Small intestine (tissue), 16 donors: ENCODE measurements at places on chromosomes 16 and 17. TPM values are rescaled to one million over a fixed set of nuclear protein-coding genes. Genes with fewer than 3 reads are reported as not detected.
A peak's percentile ranks its signal among the peaks of the same experiment; 100 is the strongest.

- DNase-seq = no peak
These were observed 32.9 kb upstream of the TOB1 start for GRCh38 chr17:50899005-50899460.

- DNase-seq = no peak
These were observed 39.0 kb downstream of the NLRP1 start for GRCh38 chr17:5545051-5545987.

GRCh38 chr17:77193653-77194052 is 52.9 kb downstream of the SEC14L1 start:
- no peak for DNase-seq

GRCh38 chr17:3544365-3544764 is 13.2 kb downstream of the TRPV3 start:
- no peak for DNase-seq

DNA sequence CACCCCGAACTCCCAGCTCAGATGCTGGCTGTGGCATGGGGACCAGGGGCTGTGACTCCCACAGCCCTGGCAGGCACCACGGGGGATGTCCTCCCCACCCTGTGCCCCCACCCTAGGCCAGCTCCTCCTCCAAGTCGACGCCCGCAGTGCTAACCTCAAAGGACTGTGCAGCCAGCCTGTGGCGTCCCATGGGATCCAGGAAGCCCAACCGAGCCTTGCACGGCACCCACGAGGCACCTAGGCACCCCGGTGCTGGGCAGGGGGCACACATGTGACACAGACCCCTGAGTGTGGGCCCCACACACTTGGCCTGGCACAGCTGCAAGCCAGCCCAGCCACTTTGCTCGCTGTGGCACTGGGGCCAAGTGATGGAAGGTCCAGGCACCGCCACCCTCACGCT is 3.9 kb downstream of the GCGR start:
- DNase-seq = no peak

GRCh38 chr16:48492133-48492532 is 106.9 kb upstream of the SIAH1 start:
- no peak for DNase-seq

GRCh38 chr17:70987867-70988340 is 818.6 kb downstream of the KCNJ2 start:
- no peak for DNase-seq

GRCh38 chr17:17401271-17401781 is 75.5 kb upstream of the MED9 start:
- no peak for DNase-seq

DNA sequence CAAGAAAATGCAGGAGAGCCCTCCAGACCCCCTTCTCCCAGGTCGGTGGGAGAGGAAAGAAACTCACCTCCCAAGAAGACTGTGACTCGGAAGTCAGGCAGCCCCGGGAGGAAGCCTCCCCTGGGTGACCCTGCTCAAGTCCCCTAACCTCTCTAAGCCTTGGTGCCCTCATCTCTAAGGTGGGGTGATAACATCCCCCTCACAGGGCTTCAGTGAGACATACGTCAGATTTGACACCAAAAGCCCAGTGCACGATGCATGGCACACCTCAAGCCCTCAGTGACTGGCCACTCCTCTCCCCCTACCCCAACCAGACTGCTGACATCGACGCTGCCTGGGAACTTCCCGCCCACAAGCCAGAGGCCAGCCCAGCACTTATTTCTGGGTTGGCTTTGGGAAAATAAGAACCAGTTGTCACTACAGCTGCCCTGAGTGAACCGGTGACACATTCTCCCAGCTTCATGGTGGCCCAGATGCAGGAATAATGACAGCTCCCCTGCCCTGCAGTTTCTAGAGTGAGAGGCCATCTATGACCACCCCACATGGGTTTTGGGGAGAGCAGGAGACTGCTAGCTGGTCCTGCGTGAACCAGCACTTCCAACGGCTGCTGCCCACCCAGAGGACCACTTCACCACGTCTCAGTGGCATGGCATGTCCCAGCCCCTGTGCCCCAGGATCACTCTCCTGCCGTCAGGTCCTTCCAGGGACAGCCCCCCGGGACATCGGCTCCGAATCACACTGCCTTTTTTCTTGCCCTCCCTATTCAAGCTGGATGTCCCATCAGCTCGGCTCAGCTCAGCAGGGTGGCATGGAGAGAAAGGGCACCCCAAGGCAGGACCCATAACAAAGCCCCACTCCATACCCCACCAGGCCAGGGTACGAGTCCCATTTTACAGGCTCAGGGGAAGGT is 9.5 kb downstream of the KNOP1 start:
- DNase-seq = no peak

- DNase-seq = peak; percentile 18
These were observed 61.7 kb upstream of the LGALS9 start for GRCh38 chr17:27569257-27569722.

- no peak for DNase-seq
These were observed 13.3 kb upstream of the CSNK2A2 start for GRCh38 chr16:58211245-58211644.

DNA sequence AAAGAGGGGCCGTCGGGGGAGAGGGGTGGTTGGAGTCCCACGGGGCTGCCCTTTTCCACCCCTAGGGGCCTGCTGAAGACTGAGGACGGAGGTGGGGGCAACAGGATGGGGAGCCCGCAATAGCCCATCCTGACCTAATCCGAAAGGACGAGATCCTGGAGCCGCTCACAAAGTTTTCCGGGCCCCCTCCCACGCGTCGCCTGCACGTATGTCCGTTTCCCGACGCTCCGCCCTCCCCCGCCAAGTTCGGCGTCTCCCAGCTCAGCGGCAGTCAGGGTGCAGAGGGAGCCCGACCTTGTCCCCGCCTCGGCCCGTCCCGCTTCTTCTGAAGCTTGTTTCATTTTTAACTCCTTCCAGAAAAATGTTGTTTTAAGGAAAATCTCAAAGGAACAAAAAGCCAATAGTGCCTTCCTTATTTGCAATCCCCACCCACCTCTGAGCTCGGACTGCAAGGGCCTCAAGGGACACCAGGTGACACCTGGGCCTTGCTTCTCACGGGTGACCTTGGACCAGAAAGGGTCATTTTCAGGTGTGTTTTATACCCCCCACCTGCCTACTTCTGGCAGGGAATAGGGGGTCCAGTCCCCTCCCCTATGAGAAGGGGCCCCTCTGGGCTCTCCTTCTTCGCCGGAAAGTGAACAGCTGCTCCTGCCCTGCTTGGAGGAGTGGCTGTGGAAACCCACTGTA is 3.4 kb upstream of the ZNF423 start:
- peak; percentile 78 for DNase-seq

- no peak for DNase-seq
These were observed 11.8 kb downstream of the FMNL1 start for GRCh38 chr17:45233423-45233924.

DNA sequence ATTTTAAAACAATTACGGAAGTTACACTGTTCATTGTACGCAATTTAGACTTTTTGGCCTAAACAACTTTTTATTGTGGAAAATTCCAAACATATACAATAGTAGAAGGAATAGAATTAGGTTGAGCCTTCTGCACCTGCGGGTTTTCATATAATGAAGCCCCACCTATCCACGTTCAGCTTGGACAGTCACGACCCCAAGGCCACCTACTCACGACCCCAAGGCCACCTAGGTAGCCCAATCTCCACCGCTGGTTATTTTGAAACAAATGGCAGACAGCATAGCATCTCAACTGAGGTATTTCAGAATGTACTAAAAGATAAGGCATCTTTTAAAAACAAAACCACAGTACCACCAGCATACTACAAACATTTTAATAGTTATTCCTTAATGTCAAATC is 631 bp downstream of the NLRC5 start:
- no peak for DNase-seq

DNA sequence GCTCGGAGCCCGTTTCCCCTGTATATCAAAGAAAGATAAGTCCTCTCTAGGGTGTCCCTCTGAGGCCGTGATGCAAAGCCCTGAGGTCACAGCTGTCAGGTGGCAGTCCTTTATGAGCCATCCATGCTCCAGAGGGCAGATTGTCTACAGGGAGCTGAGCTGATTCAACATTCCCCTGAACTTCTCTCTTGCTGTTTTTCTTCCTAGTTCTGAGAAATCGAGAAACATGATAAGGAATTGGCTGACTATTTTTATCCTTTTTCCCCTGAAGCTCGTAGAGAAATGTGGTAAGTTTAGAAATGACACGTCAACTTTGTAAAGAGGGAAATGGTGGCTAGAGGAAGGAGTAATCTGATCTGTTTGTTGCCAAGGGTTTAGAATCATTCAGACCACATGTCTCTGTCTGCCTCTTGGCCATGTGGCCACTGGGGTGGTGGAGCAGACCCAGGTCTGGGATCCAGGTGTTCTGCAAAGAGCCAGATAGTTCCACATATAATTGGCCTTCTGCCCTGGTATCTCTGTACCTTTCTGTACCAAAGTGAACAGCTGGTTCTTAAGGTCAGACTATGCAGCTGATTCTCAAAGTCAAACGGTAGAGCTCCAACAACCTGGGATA is 3.5 kb downstream of the CTNS start:
- no peak for DNase-seq

- DNase-seq = no peak
These were observed 2.9 kb upstream of the ABCA6 start for GRCh38 chr17:69144331-69145255.

DNA sequence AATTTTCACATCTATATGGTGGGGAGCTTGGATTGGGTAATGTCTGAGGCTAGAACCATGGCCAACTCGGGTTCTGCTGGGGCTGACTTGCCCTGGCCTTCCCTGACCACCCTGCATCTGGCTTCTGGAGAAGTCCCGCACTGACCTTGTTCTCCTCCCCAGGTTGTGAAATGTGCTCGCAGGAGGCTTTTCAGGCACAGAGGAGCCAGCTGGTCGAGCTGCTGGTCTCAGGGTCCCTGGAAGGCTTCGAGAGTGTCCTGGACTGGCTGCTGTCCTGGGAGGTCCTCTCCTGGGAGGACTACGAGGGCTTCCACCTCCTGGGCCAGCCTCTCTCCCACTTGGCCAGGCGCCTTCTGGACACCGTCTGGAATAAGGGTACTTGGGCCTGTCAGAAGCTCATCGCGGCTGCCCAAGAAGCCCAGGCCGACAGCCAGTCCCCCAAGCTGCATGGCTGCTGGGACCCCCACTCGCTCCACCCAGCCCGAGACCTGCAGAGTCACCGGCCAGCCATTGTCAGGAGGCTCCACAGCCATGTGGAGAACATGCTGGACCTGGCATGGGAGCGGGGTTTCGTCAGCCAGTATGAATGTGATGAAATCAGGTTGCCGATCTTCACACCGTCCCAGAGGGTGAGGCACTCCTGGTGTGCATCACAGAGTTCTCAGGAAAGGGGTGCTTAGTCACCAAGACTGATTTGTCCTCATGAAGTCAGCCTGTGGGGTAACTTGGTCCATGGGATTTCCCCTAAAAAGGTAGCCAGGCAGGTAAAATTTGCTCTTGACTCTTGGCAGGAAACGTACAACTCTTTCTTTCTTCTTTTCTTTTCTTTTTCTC is 6.1 kb downstream of the NOD2 start:
- no peak for DNase-seq

GRCh38 chr17:64773836-64774761 is 112.0 kb upstream of the SMURF2 start:
- peak; percentile 68 for DNase-seq

- no peak for DNase-seq
These were observed 120.4 kb upstream of the IRX6 start for GRCh38 chr16:55203570-55203969.

- DNase-seq = no peak
These were observed 4.3 kb downstream of the USP32 start for GRCh38 chr17:60387666-60388065.

GRCh38 chr16:6969594-6969993 is 363.1 kb upstream of the RBFOX1 start:
- DNase-seq = no peak

GRCh38 chr17:20966870-20967269 is 75.9 kb downstream of the USP22 start:
- DNase-seq = no peak

- DNase-seq = no peak
These were observed 855 bp downstream of the HSF4 start for GRCh38 chr16:67165121-67166078.

The NEUROD2 gene
- not detected for polyA plus RNA-seq

The AATK gene
- 118 TPM for polyA plus RNA-seq

The C16orf95 gene
- polyA plus RNA-seq = 4.2 TPM

The PPP1R1B gene
- 46.7 TPM for polyA plus RNA-seq

The SMTNL2 gene
- not detected for polyA plus RNA-seq

The ASIC2 gene
- polyA plus RNA-seq = 1.5 TPM

The ZNF750 gene
- polyA plus RNA-seq = not detected

The CACNA1H gene
- 1.1 TPM for polyA plus RNA-seq
